CD4-positive, alpha-beta T cell (primary cell): ENCODE measurements at places on chromosomes 11 and 22.

GRCh38 chr22:31561238-31561887, 65.0 kb downstream of the SFI1 start:
- no peak overlapping the region for H3K4me3 ChIP-seq
- peak; percentile 28 for DNase-seq
- H3K27ac ChIP-seq: no peak overlapping the region
- H3K36me3 ChIP-seq: peaks cover 59% of the 10 kb centered on the region

DNA sequence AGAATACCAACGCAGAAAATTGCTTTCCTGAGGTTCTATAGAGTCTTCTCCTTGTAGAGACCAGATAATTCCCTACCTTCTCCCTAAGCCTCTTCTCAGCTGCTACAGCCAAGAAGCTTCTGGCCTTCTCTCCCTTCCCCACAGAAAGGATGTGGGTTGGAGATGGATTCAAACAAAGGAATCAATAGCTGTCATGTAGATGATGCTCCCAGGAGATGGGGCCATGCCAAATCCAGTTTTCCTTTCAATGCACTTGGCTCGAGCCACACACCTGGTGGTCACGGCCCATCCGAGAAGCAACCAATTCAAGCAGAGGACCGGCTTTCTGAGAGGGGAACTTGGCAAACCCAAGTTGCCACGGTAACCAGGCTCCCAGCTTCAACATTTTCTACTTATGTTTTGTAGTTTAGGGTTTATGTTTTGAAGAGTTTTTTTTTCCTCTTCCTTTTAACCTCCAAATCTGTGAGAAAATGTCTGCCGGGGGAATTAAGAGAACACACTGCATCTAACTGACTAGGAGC, 31.3 kb upstream of the OPCML start:
- H3K27me3 ChIP-seq: no peaks in the 10 kb centered on the region
- no peak overlapping the region for H3K27ac ChIP-seq
- H3K4me1 ChIP-seq: no peaks in the 10 kb centered on the region
- no peak for DNase-seq

DNA sequence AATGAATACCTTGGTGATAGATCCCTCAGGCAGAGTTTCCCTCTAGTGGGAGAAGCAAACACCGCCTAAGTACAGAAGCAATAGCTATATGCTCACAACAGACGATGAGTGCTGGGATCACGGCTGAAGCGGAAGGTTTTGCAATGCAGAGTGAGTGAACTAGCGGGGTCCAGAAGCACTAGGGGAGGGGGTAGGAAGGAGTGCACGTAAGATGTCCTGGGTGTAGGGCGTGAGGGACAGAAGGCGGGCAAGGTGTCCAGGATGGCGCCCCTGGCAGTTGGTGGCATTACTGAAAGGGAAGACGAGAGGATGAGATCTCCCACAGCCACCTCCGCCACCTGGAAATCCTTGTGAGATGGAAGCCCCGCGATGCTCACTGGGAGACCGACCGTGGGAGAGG, 81.0 kb downstream of the ETS1 start:
- peak overlapping the region; percentile 89 for H3K4me3 ChIP-seq
- H3K36me3 ChIP-seq: peaks cover 91% of the 10 kb centered on the region
- peaks cover 87% of the 10 kb centered on the region for H3K4me1 ChIP-seq
- peak overlapping the region; percentile 93 for H3K27ac ChIP-seq
- DNase-seq: no peak

GRCh38 chr11:17267576-17267975, 9.0 kb upstream of the NUCB2 start:
- no peak overlapping the region for H3K27ac ChIP-seq
- no peaks in the 10 kb centered on the region for H3K27me3 ChIP-seq
- no peak for DNase-seq

DNA sequence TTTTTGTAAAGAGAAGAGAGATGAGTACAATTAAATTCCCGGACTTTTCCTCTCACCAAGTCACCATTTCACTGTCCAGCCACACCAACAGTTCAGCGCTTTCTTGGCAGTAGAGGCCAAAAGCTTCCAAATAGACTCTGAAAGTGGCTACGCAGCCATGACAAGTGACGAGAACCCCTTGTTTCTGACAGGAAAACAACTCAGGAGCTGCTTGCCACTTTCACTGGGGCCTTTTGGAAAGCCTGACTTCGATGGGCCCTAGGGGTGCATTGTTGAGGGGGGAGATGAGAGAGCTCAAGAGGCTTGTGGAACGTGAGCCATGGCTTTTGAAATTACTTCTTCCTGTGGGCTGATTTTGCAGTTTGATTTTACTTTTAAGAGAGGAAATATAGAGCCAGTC, 422.1 kb upstream of the FAT3 start:
- no peak overlapping the region for H3K27ac ChIP-seq
- no peaks in the 10 kb centered on the region for H3K36me3 ChIP-seq
- H3K4me1 ChIP-seq: no peaks in the 10 kb centered on the region
- no peak overlapping the region for H3K4me3 ChIP-seq
- H3K27me3 ChIP-seq: no peaks in the 10 kb centered on the region
- DNase-seq: no peak

DNA sequence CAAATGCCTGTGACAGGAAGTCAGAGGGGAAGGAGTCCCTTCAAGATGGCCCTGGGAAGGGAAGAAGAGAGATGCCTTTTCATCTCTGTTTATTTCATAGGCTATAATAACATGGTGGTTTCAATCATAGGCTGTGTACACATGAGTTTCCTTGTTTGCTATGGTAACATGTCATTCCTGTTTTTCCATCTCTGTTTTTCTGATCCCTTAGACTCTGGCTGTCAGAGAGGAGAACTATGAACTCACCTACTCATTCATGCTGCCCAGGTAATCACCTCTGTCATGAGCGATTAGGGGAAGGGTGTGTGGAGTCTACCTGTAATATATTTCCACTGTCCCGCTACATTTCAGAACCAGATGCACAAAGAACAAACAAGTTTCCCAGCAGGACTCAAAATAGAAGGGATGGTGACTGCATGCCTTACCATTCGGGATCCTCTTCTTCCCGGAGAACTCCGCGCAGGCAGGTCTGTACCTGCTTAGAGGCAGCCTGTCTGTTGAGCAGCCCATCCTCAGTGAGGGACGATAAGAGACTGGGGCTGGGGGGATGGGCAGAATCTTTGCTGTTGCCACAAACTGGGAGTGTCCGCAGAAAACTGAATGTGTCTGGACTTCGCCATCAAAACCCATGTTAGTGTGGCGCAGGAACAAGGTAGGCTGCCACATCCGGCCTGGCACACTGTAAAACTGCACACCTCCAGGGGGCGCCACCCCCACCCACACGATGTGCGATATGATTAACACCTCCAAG, 7.1 kb upstream of the PEX26 start:
- H3K27ac ChIP-seq: no peak overlapping the region
- H3K36me3 ChIP-seq: no peaks in the 10 kb centered on the region
- no peak overlapping the region for H3K4me3 ChIP-seq
- peaks cover 10% of the 10 kb centered on the region for H3K27me3 ChIP-seq
- no peak for DNase-seq

- no peaks in the 10 kb centered on the region for H3K4me1 ChIP-seq
- DNase-seq: no peak
- H3K36me3 ChIP-seq: no peaks in the 10 kb centered on the region
- H3K27me3 ChIP-seq: no peaks in the 10 kb centered on the region
- H3K27ac ChIP-seq: no peak overlapping the region
These were observed 70.7 kb downstream of the PAK1 start for GRCh38 chr11:77403211-77403610.

- H3K4me1 ChIP-seq: no peaks in the 10 kb centered on the region
- H3K36me3 ChIP-seq: no peaks in the 10 kb centered on the region
- no peak overlapping the region for H3K27ac ChIP-seq
These were observed 969.2 kb downstream of the JRKL start for GRCh38 chr11:97359016-97359415.

GRCh38 chr11:95655536-95655935, 134.0 kb downstream of the FAM76B start:
- no peaks in the 10 kb centered on the region for H3K4me1 ChIP-seq
- H3K27ac ChIP-seq: no peak overlapping the region
- no peaks in the 10 kb centered on the region for H3K36me3 ChIP-seq

GRCh38 chr11:79390477-79390876, 50.4 kb downstream of the TENM4 start:
- no peak overlapping the region for H3K27ac ChIP-seq
- no peaks in the 10 kb centered on the region for H3K36me3 ChIP-seq
- DNase-seq: no peak
- no peaks in the 10 kb centered on the region for H3K27me3 ChIP-seq
- no peaks in the 10 kb centered on the region for H3K4me1 ChIP-seq

GRCh38 chr22:28855355-28856094, 27.8 kb upstream of the ZNRF3 start:
- no peaks in the 10 kb centered on the region for H3K4me1 ChIP-seq
- no peak overlapping the region for H3K4me3 ChIP-seq
- DNase-seq: peak; percentile 77
- no peak overlapping the region for H3K27ac ChIP-seq

DNA sequence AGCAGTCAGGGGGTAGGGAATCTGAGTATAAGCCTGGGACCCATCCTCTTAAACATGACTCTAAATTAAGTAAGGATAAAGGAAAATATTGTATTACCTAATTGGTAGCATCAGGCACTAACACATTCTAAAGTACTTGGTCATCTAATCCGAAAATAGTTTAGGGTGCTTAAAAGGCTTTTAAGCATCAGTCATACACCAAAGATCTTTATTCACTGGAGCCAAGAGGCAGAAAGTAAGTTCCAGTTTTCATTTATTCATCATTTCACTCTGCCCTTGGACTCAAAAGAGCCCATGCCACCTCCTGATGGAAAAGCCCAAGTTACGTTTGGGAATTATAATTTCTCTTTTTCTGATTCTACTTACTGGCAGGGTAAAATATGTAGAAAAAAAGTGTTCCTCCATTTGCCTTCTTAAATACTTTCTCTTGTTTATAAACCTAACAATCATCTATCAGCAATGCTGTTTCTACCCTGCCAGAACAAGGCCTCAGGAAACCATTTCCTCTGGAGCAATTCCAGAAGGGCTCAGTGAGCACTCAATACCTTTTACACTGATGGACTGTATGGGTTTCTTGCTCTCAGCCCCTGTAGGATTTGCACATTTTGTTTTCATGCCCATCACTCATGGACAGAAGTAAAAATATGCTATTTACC, 120.1 kb upstream of the SLC5A12 start:
- H3K27me3 ChIP-seq: no peaks in the 10 kb centered on the region
- H3K4me1 ChIP-seq: no peaks in the 10 kb centered on the region
- no peak overlapping the region for H3K4me3 ChIP-seq
- no peak overlapping the region for H3K27ac ChIP-seq
- no peak for DNase-seq

GRCh38 chr22:42227435-42227834, 43.0 kb downstream of the TCF20 start:
- H3K27me3 ChIP-seq: no peaks in the 10 kb centered on the region
- H3K27ac ChIP-seq: no peak overlapping the region
- no peak for DNase-seq
- H3K4me3 ChIP-seq: no peak overlapping the region

DNA sequence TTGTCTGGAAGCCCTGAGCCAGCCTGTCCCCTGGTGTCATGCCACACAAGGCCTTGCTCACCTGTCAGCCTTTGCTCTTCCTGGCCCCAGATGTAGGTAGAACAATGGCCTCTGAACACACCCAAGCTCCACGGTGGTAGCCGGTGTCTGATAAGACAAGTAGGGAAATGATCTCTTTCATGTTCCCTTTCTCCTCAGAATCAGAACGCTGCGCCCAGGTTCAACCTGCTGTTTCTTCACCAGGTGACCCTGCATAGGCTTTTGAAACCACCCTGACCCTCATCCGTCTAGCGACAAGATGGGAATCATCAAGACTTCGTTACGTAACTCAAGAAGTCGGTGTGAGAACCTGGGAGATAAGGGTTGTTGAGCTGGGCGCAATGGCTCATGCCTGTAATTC, 28.7 kb upstream of the YWHAH start:
- H3K4me3 ChIP-seq: no peak overlapping the region
- H3K27me3 ChIP-seq: no peaks in the 10 kb centered on the region
- H3K4me1 ChIP-seq: peaks cover 6% of the 10 kb centered on the region
- H3K36me3 ChIP-seq: no peaks in the 10 kb centered on the region
- DNase-seq: no peak

GRCh38 chr11:35302398-35302797, 117.0 kb downstream of the SLC1A2 start:
- H3K27ac ChIP-seq: no peak overlapping the region
- no peak for DNase-seq
- no peaks in the 10 kb centered on the region for H3K27me3 ChIP-seq
- H3K36me3 ChIP-seq: no peaks in the 10 kb centered on the region
- H3K4me3 ChIP-seq: no peak overlapping the region

DNA sequence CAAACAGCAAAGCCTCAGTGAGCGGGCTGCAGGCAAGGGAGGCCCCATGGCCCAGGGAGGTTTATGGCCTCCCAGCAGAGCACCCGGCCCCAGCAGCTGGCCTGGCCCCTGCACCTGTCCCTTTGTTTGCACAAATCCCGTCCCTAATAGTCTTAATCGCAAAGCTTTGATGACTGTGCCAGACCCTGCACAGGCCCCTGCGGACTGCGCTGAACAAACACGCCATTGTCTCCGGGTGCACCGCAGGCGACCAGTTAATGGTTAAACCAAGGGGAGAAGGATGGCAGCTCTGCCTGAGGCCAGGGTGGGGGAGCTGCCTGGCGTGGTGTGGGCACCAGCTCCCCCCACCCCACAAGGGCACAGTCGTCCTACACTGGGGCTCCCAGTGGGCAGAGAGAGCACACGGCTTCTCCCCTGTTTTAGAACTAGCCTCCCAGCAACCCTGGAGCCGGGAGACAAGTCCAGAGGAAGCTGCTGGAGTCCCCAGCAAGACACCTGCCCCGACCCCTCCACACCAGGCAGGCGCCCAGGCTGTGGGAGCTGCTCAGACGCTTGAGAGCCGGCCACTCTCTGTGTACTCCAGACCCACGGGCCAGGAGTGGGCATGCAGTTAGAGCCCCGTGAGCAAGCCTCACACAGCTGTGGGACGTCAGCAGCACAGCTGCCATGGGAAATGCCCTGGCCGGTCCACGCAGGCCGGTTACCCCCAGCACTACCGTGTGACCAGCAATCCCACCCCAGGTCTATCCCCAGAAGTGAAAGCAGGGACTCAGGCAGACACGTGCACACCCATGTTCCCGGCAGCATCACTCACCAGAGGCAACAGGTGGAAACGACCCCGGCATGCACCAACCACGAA, 39.7 kb upstream of the TH start:
- no peak overlapping the region for H3K4me3 ChIP-seq
- peak; percentile 29 for DNase-seq
- no peaks in the 10 kb centered on the region for H3K27me3 ChIP-seq
- H3K36me3 ChIP-seq: no peaks in the 10 kb centered on the region

- no peak for DNase-seq
- H3K4me1 ChIP-seq: no peaks in the 10 kb centered on the region
- H3K27ac ChIP-seq: no peak overlapping the region
- no peaks in the 10 kb centered on the region for H3K27me3 ChIP-seq
- H3K4me3 ChIP-seq: no peak overlapping the region
These were observed 31.2 kb downstream of the RRP8 start for GRCh38 chr11:6572215-6572614.

- no peak for DNase-seq
- no peaks in the 10 kb centered on the region for H3K27me3 ChIP-seq
- no peak overlapping the region for H3K4me3 ChIP-seq
- H3K4me1 ChIP-seq: no peaks in the 10 kb centered on the region
These were observed 27.9 kb upstream of the OAF start for GRCh38 chr11:120182790-120183491.

- peak overlapping the region; percentile 60 for H3K4me3 ChIP-seq
- peaks cover 27% of the 10 kb centered on the region for H3K4me1 ChIP-seq
- peaks cover 35% of the 10 kb centered on the region for H3K36me3 ChIP-seq
- DNase-seq: no peak
- no peak overlapping the region for H3K27ac ChIP-seq
These were observed 866 bp upstream of the SELENOO start for GRCh38 chr22:50199829-50200460.

GRCh38 chr11:119120639-119121007, 757 bp upstream of the HINFP start:
- H3K4me1 ChIP-seq: peaks cover 34% of the 10 kb centered on the region
- H3K27me3 ChIP-seq: no peaks in the 10 kb centered on the region
- peaks cover 34% of the 10 kb centered on the region for H3K36me3 ChIP-seq
- no peak for DNase-seq
